SJSA1 (cell line): ENCODE measurements at places on chromosomes 11 and 22. TPM values are rescaled to one million over a fixed set of nuclear protein-coding genes. Genes with fewer than 3 reads are reported as not detected.

DNA sequence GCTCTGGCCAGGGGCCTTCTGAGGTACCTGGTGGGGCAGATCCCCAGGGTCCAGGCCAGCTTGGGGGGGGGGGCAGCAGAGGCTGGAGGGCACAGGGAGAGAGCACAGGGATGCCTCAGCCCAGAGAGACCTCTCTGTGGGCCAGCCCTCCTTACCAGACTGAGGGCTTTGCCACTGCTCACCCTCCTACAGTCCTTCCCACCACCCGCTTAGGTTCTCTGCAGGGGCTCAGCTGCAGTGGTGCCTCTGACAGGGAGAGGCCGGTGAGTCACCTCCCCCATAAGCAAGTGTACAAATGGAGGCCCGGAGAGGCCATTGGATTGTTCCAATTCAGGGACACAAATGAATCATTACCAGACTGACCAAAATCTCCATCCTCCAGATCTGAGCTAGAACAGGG is 68.1 kb upstream of the LMO1 start:
- H3K36me3 ChIP-seq, result no peaks in the 10 kb centered on the region
- H3K4me1 ChIP-seq, result peaks cover 3% of the 10 kb centered on the region; the same call in 1 of the 2 replicates
- no peak for DNase-seq

- H3K36me3 ChIP-seq, result no peaks in the 10 kb centered on the region
- H3K27me3 ChIP-seq, result no peaks in the 10 kb centered on the region
- H3K4me1 ChIP-seq, result no peaks in the 10 kb centered on the region
- no peak overlapping the region for H3K4me3 ChIP-seq
- H3K27ac ChIP-seq, result no peak overlapping the region
- DNase-seq, result no peak
Measured at GRCh38 chr11:127369356-127369755, 368.8 kb upstream of the KIRREL3 start.

TMEM225 gene
- not detected in 2 replicates for total RNA-seq

CASP1 gene
- total RNA-seq, result 3.1 and 4.1 TPM in 2 replicates

GRCh38 chr11:76903325-76903724 is 42.6 kb downstream of the ACER3 start:
- H3K27me3 ChIP-seq, result no peaks in the 10 kb centered on the region
- no peaks in the 10 kb centered on the region for H3K36me3 ChIP-seq
- H3K4me3 ChIP-seq, result no peak overlapping the region
- H3K27ac ChIP-seq, result no peak overlapping the region
- H3K4me1 ChIP-seq, result no peaks in the 10 kb centered on the region
- no peak for DNase-seq

GRCh38 chr11:44007481-44008087 is 40.2 kb upstream of the ACCSL start:
- H3K36me3 ChIP-seq, result no peaks in the 10 kb centered on the region
- H3K27ac ChIP-seq, result no peak overlapping the region
- H3K4me3 ChIP-seq, result no peak overlapping the region
- no peaks in the 10 kb centered on the region for H3K27me3 ChIP-seq

TCN1 gene
- not detected in 2 replicates for total RNA-seq

GRCh38 chr11:86103808-86104207 is 34.9 kb upstream of the PICALM start:
- DNase-seq, result no peak
- H3K27ac ChIP-seq, result no peak overlapping the region
- no peaks in the 10 kb centered on the region for H3K36me3 ChIP-seq
- H3K27me3 ChIP-seq, result no peaks in the 10 kb centered on the region

DNA sequence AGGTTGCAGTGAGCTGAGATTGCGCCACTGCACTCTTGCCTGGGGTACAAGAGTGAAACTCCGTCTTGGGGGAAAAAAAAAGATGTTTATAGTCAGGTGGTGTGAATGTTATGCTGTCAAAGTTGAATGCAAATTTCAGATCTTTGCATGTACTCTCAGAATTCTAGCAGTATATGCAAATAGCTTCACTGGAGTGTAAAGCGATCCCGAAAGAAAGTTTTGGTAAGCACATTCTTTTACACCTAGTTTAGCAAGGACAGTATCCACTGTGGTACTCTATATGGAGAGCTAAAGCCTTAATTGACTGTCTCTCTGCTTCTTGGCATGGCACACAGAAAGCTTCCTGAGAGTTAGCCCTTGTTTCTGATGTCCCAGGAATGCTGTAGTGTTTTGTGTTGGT is 4.0 kb downstream of the JAM3 start:
- H3K27me3 ChIP-seq, result peaks cover 13% of the 10 kb centered on the region
- no peak overlapping the region for H3K27ac ChIP-seq
- no peak for DNase-seq
- H3K4me3 ChIP-seq, result no peak overlapping the region
- no peaks in the 10 kb centered on the region for H3K36me3 ChIP-seq

- H3K4me3 ChIP-seq, result no peak overlapping the region
- peaks cover 3% of the 10 kb centered on the region; the same call in 1 of the 2 replicates for H3K36me3 ChIP-seq
- H3K4me1 ChIP-seq, result peaks cover 49% of the 10 kb centered on the region
- H3K27me3 ChIP-seq, result no peaks in the 10 kb centered on the region
- no peak overlapping the region for H3K27ac ChIP-seq
Measured at GRCh38 chr11:69131644-69132300, 24.0 kb upstream of the SMIM38 start.

DNA sequence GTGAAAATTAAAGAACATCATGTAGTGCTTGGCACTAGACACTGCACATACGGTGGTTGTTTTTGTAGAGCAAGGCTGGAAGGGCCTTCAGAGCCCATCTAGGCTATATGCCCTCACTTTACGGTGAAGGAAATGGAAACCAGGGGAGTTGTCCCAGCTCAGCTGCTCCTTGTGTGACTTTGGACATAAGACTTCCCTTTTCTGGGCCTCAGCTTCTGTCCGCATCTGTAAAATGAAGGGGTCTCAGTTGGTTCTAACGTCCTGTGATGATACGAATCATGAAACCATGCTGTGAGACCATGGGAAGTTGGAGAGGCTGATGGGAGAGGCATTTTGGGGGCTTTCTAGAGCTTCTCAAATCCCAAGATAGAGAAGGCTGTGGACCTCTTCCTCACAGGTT is 4.7 kb downstream of the KCNE3 start:
- H3K27ac ChIP-seq, result no peak overlapping the region
- no peak overlapping the region for H3K4me3 ChIP-seq
- no peaks in the 10 kb centered on the region for H3K36me3 ChIP-seq

SCGB1A1 gene
- total RNA-seq, result not detected in 2 replicates

GRCh38 chr11:23502826-23503225 is 642.6 kb upstream of the CCDC179 start:
- no peaks in the 10 kb centered on the region for H3K4me1 ChIP-seq
- H3K4me3 ChIP-seq, result no peak overlapping the region
- no peak overlapping the region for H3K27ac ChIP-seq

DNA sequence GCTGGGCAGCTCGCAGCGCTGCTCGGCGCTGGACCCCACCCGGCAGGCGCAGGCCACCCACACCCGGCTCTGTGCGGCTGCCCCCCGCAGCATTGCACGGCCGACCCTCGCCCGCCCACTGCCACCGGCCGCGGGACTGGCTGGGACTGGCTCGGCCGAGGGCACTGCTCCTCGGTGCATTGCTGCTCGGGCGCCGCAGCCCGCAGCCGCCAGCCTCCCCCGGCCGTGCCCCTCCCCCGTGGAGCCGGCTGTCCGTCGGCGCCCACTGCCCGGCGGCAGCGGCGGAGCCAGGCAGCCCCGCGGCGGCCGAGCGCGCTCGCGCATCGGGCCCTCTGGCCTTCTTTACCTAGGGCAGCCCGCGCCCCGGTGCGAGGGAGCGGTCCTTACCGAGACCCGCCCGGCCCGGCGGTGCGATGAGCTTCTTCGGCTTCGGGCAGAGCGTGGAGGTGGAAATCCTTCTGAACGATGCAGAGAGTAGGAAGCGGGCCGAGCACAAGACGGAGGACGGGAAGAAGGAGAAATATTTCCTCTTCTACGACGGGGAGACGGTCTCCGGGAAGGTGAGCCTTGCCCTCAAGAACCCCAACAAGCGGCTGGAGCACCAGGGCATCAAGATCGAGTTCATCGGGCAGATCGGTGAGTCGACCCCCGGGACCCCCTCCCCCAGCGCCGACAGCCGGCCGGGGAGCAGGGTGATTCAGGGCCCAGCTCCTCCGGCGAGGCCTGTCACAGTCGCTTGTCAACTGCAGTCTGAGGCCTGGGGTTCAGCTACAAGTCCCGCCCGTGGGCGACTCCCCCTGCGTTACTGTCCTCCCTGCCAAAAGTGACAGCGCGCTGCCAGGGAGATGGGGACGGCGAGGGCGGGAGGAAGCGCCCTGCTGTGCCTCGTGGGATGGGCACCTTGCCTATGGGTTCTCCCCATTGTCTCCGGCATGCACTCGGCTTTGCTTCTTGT is 516 bp downstream of the VPS26B start:
- DNase-seq, result peak; percentile 20
- peaks cover 10% of the 10 kb centered on the region; the same call in 1 of the 2 replicates for H3K36me3 ChIP-seq
- no peaks in the 10 kb centered on the region for H3K4me1 ChIP-seq
- H3K27ac ChIP-seq, result no peak overlapping the region

GRCh38 chr11:20056950-20057943 is 103.0 kb downstream of the DBX1 start:
- H3K27me3 ChIP-seq, result no peaks in the 10 kb centered on the region
- peaks cover 25% of the 10 kb centered on the region for H3K36me3 ChIP-seq
- H3K4me1 ChIP-seq, result no peaks in the 10 kb centered on the region
- no peak overlapping the region for H3K27ac ChIP-seq
- no peak for DNase-seq

BTBD18 gene
- total RNA-seq, result not detected in 2 replicates

DNA sequence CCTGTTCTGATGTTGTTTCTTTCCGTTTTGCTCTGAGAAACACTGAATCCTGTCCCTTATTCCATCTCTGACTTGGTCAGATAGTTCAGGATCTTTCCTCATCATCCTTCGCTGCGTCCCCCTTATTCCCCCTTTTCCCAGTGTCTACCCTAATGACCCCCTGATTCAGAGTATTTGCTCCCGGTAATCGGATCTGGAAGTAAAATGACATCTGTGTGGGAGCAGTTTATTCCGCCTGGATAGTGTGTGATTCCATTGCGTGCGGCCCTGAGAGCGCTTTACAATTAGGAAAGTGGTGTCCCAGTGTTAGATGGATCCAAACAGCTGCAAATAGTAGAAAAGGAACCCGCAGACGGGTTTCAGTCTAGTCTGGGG is 606 bp downstream of the DRG1 start:
- H3K27me3 ChIP-seq, result no peaks in the 10 kb centered on the region
- no peak for DNase-seq
- peak overlapping the region; percentile 76 for H3K27ac ChIP-seq
- peak overlapping the region; percentile 80 for H3K4me3 ChIP-seq
- H3K36me3 ChIP-seq, result peaks cover 52% of the 10 kb centered on the region

DNA sequence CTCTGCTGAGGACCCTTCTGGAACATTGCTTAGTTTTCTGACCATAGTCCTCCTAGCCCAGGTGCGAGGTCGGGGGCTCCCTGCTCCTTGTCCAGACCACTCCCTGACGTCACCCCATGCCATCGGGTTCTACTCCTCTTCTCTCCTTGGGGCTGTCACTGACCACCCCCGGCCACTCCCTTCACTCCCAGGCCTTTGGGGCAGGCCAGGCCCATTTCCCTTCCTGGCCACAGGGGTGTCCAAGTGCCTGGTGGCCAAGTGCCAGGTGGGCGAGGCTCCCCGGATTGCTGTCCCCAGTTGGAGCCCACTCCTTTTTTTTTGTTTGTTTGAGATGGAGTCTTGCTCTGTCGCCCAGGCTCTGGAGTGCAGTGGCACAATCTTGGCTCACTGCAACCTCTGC is 19.5 kb downstream of the MRGPRD start:
- H3K36me3 ChIP-seq, result no peaks in the 10 kb centered on the region
- no peak overlapping the region for H3K4me3 ChIP-seq
- H3K27ac ChIP-seq, result no peak overlapping the region
- H3K4me1 ChIP-seq, result no peaks in the 10 kb centered on the region
- DNase-seq, result no peak

RASSF10 gene
- total RNA-seq, result not detected in 2 replicates

CRYBB2 gene
- total RNA-seq, result 0.21 TPM in 1 of 2 replicates, not detected in the other

GRCh38 chr11:61830237-61831105 is 2.4 kb downstream of the FADS2 start:
- DNase-seq, result no peak
- H3K27me3 ChIP-seq, result peaks cover 41% of the 10 kb centered on the region
- no peak overlapping the region for H3K27ac ChIP-seq
- 0 out of 2 replicates have a peak, but pooled peaks cover 4% of the 10 kb centered on the region for H3K36me3 ChIP-seq
- no peak overlapping the region for H3K4me3 ChIP-seq
- H3K4me1 ChIP-seq, result peaks cover 21% of the 10 kb centered on the region

- DNase-seq, result no peak
- peaks cover 18% of the 10 kb centered on the region for H3K4me1 ChIP-seq
- peaks cover 18% of the 10 kb centered on the region for H3K36me3 ChIP-seq
- no peaks in the 10 kb centered on the region for H3K27me3 ChIP-seq
- no peak overlapping the region for H3K27ac ChIP-seq
- H3K4me3 ChIP-seq, result no peak overlapping the region
Measured at GRCh38 chr22:19721330-19722177, 1.8 kb upstream of the GP1BB start.

DNA sequence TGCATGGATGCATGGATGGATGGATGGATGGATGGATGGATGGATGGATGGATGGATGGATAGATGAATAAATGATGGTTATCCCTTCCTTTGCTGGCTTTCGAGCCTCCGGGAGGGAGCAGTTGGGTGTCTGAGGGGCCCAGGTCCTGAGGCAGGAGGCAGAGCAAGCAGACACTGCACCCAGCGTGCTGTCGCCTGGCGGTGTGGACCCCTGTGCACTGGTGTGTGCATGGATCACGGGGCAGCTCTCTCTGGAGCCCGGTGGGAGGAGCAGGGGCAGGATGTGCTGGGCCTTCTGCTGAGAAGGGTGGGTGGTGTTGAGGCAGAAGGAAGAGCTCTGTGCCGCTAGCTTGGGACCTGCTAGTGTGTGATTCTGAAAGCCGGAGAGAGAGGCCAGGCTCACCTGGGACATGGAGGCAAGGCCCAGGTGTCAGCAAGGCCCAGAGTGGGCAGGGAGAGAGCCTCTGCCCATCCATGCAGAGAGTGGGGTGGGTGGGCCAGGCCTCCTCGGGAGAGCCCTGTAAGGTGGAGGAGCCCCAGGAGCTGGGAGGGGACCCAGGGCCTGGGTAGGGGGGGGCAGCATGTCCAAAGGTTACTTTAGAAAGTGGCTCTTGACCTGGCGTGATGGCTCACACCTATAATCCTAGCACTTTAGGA is 254.4 kb downstream of the BRD1 start:
- H3K27ac ChIP-seq, result no peak overlapping the region
- no peaks in the 10 kb centered on the region for H3K4me1 ChIP-seq
- H3K36me3 ChIP-seq, result no peaks in the 10 kb centered on the region
- H3K4me3 ChIP-seq, result no peak overlapping the region

- peak overlapping the region; percentile 40 for H3K27ac ChIP-seq
- H3K4me3 ChIP-seq, result no peak overlapping the region
- no peaks in the 10 kb centered on the region for H3K36me3 ChIP-seq
- H3K27me3 ChIP-seq, result no peaks in the 10 kb centered on the region
- peaks cover 26% of the 10 kb centered on the region for H3K4me1 ChIP-seq
Measured at GRCh38 chr11:9821008-9821752, 157.3 kb downstream of the SWAP70 start.

GRCh38 chr22:41288245-41288946 is 2.4 kb upstream of the RANGAP1 start:
- peaks cover 26% of the 10 kb centered on the region for H3K36me3 ChIP-seq
- H3K4me1 ChIP-seq, result peaks cover 79% of the 10 kb centered on the region
- no peaks in the 10 kb centered on the region for H3K27me3 ChIP-seq

DNA sequence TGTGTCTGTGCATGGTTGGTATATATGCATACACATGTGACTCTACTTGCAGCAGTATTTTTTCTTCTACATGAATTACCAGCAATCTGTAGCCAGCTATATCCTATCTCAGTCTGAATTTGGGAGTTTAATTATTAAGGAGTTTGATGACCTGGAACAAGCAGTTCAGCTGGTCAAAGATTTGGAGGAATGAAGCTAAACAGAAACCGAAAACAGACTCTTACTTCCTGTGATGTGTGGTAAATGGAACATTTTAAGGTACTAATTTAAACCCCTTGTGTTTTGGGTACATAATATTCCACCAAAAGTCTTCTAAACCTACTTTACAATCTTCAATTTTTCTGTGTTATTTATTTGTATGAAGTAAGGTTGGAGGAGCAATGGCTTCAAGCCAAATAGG is 124.4 kb upstream of the PGR start:
- H3K4me3 ChIP-seq, result no peak overlapping the region
- H3K27ac ChIP-seq, result no peak overlapping the region
- no peaks in the 10 kb centered on the region for H3K27me3 ChIP-seq
- no peaks in the 10 kb centered on the region for H3K4me1 ChIP-seq
